Mammary epithelial cell (primary cell): ENCODE measurements at places on chromosomes 6 and 20. TPM values are rescaled to one million over a fixed set of nuclear protein-coding genes. Genes with fewer than 3 reads are reported as not detected.

Gene ACTL10
- total RNA-seq = 0.99 and 1.4 TPM in 2 replicates

Gene CYP39A1
- 1.8 and 2.4 TPM in 2 replicates for total RNA-seq

Gene TEAD3
- total RNA-seq = 12.5 TPM

Gene SCRT2
- total RNA-seq = not detected

Gene PPP1R10
- total RNA-seq = 124 and 141 TPM in 2 replicates
